ENCODE measurements at places on chromosomes 11 and 22. TPM values are rescaled to one million over a fixed set of nuclear protein-coding genes. Genes with fewer than 3 reads are reported as not detected.

The PPARA gene
- total RNA-seq = 21.2 TPM

The BTG4 gene
- total RNA-seq = not detected

DNA sequence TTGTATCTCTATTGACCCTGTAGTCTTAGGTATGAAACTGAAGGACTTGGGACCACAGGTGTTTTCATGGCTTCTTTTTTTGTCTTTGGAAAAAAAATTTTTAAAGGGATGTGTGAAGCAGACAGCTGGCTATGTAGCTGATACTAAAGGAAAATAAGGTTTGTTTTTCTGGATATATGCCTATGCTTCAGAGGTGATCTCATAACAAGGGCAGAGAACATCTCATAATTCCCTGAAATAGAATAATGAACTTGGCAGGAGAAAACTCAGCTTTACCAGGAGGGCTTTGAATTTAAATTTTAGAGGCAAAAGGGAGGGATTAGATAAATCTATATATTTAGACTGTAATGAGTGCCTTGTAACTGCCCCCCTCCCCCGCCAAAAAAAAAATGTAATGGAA, 714.9 kb downstream of the OPCML start:
- no peak for DNase-seq
- no peak overlapping the region for H3K4me3 ChIP-seq
- H3K36me3 ChIP-seq = no peaks in the 10 kb centered on the region
- no peaks in the 10 kb centered on the region for H3K4me1 ChIP-seq

GRCh38 chr22:36544107-36544620, 15.2 kb upstream of the EIF3D start:
- no peak overlapping the region for H3K4me3 ChIP-seq
- no peaks in the 10 kb centered on the region for H3K27me3 ChIP-seq
- no peak for DNase-seq
- no peaks in the 10 kb centered on the region for H3K4me1 ChIP-seq
- H3K27ac ChIP-seq = no peak overlapping the region

DNA sequence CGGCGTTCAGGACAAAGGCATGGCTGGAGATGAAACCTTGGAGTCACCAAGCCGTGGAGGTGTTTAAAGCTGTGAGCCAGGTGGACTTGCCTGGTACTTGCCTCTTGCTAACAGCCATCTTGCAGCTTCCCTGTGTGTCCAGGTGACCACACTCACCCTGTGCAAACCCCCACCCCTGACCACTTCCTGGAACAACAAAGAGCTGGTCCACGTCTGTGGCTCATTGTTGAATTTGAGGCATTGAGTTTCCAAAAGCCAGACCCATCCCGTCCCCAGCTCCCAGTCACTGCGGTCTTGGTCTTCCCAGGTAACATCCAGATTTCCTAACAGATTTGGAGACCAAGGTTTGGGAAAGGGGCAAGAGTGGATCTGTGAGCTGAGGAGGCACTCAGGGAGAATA, 18.5 kb downstream of the DHCR7 start:
- no peak overlapping the region for H3K27ac ChIP-seq
- H3K27me3 ChIP-seq = no peaks in the 10 kb centered on the region
- no peak for DNase-seq
- H3K4me1 ChIP-seq = no peaks in the 10 kb centered on the region
- H3K4me3 ChIP-seq = no peak overlapping the region

DNA sequence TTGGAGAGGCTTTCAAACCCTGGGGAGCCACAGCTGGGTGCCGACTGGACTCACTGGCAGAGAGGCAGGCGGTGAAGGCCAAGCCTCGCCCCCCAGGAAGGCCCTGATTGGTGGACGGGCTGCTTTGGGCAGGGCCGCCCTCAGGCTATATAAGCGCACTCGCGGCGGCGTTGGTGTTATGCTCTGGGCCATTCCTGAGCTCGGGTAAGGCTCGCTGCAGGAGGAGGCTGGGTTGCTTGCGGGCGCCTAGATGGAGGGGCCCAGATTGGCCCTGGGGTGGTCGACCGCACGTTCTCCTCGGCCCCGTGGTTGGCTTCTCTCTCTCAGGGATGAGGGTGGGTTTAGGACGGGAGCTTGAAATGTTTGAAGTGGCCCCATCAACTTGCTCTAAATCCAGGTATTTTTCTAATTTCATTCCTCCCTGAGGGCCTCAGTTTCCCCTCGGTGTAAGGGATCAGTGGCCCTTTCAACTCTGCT, at the start of gene SPDYC:
Gene SPDYC (plus strand): TSS at position 176 of the 477 bp plus-strand sequence. CDS start 1,125 bp downstream, outside the sequence.
- peak; percentile 56 for DNase-seq
- peak within 1 kb of the TSS; percentile 50 for H3K27ac ChIP-seq
- H3K36me3 ChIP-seq = no peaks in the 10 kb centered on the region
- H3K4me1 ChIP-seq = peaks cover 8% of the 10 kb centered on the region
- no peak within 1 kb of the TSS for H3K4me3 ChIP-seq
